Activated naive CD8-positive, alpha-beta T cell treated with anti-CD3 and anti-CD28 coated beads, Interleukin-2, amount 50 U/mL, for 16 hours (primary cell): ENCODE measurements at places on chromosomes 13 and 19.

- DNase-seq, result no peak
These were observed 10.7 kb downstream of the CARM1 start for GRCh38 chr19:10882108-10882457.

- no peak for DNase-seq
These were observed 29.2 kb downstream of the COG6 start for GRCh38 chr13:39684531-39685137.

- DNase-seq, result no peak
These were observed 5.6 kb downstream of the NDUFS7 start for GRCh38 chr19:1389033-1389940.

- no peak for DNase-seq
These were observed 2.9 kb downstream of the PLEKHG2 start for GRCh38 chr19:39415111-39416046.

DNA sequence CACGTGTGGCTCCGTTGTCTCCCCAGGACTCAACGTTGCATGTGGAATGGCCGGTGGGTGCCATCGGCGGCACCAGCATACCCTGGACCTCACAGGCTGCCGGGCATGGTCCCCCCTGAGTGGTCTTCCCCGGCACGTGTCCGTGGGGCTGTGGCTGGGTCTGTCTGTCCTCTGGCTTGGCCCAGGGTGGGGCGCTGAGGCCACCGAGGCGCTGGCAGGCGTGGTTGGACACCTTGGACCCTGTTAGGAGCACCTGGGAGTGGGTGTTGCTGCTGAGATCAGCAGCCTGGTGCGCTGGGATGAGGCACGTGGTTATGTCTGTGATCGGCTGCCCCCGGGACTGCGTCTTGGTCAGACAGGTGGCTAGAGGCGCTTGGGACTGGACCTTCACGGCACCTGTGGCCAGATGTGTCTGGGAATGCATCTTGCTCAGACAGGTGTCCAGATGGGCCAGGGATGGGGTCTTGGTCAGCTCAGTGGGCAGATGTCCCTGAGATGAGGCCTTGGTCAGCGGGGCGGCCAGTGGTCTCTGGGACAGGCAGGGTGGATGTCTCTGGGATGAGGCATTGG is 9.2 kb downstream of the IQCN start:
- no peak for DNase-seq

DNA sequence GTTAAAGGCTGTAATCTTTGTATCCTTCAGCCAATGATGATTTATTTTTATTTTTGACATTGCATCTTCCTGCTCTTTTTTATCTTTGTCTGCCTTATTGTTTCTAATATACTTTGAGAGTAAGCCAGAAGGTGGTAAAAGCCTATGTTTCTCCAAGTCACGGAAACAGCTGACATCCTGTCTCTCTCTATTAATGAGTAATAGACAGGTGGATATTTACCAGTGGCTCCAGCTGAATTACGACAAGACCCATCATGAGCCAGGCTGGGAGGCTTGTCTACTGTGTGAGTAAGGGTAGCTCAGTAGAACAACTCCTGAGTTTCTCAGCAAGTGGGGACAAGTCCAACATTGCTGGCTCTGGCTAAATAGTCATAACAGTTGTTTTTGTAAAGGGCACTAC is 166.6 kb downstream of the NDFIP2 start:
- DNase-seq, result no peak

GRCh38 chr13:97125810-97126738 is 96.1 kb upstream of the MBNL2 start:
- no peak for DNase-seq

- no peak for DNase-seq
These were observed 6.1 kb upstream of the ARRDC2 start for GRCh38 chr19:18001777-18002345.
